ENCODE measurements at places on chromosomes 13 and 19.

DNA sequence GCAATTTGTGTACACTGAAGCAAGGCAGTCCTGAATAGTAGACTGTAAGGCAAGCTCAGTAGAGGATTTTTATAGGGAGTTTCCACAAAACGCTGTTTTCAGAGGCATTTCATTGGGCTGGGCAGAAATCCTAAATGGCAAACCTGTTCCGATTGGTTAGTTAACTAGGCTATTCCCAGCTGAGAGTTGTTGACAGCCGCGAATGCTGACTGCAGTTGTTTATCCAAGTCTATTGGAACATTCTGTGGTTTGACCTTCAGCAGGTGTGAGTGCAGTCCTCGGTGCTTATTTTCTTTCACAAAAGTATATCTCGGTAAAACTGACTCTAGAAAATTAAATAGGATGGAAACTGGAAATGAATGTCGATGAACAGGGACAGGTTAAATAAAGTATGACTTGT is 45.4 kb downstream of the TPT1 start:
- no peak for DNase-seq

- DNase-seq = no peak
Observed at GRCh38 chr19:41114132-41114531, at the start of gene CYP2F1. Gene CYP2F1, plus strand, starts transcription at chr19:41114432. Its CDS starts 1,757 bp downstream, at chr19:41116189.

DNA sequence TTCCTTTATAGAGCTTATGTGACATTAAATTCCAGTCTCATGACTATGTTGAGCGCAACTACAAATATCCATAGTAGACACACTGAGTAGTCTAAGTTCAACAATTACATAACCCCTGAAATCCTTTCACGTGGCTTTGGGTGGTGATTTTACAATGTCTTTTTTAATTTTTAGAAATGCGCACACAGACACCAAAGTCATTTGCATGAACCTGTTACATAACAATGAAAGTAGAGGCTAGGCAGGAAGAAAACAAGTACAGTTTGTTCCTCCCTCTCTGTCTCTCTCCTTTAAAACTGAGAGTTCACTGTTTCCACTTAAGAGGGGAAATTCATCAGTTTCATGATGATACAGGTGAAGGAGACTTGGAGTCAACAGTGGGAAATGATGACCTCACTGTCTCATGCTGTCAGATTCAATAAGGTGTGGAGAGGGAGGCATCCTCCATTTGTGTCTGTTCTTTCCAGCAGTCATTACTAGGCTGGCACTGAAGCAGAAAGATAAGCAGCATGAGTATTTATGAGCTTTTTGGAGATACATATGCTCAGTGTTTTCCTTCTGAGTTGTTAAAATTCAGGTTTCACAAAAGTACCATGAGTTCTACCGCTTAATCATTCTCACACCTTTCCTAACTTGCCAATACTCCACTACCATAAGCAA is 201.8 kb downstream of the LHFPL6 start:
- DNase-seq = no peak

DNA sequence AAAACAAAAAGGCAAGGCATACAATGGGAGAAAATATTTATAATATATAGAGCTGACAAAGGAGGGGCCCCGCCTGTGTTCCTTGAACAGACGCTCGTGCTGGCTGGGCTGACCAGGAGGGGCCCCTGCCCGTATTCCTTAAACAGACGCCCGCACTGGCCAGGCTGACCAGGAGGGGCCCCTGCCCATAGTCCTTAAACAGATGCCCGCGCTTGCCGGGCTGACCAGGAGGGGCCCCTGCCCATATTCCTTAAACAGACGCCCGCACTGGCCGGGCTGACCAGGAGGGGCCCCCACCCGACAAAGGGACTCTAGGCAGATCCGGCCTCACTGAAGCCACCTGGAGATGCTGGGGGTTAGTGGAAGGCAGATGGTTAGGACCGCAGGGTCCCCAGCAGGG is 9.3 kb downstream of the ADPRHL1 start:
- DNase-seq = no peak

- DNase-seq = no peak
Observed at GRCh38 chr19:38441657-38442348, 8.3 kb downstream of the RYR1 start.

DNA sequence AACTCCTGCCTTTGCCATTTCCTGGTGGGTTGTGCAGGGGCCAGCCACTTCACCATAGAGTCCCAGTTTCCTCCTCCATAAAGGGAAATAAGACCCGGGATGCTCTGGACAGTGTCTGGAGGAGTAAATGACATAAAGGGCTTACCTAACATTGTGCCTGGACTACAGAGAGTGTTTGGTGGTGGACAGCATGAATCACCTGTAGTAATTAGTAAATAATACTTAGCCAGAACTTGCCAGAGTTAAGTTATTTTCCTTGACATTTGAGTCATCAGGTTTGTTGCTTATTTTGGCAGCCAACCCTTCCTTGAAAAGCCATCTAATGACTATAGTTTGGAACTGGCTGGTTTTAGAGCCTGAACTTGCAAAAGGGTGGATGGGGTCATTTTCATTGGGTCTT is 159.2 kb downstream of the SLC7A1 start:
- no peak for DNase-seq

DNA sequence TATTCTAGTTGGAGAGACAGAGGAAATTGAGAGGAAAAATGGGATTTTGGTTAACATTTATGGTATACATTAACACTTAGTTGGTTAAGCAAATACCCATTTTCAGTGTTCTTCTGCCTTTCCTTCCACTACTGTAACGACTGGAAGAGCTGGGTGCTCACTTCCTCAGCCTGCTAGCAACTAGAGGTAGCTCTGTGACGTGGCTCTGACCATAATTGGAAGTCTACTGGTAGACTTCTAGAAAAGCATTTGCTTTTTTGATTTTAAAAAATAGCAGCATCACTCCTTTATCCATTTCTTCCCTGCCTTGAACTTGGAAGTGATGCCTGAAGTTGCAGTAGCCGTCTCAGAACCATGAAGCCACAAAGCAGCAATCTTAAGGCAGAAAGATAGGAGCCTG is 15.9 kb downstream of the NHLRC3 start:
- DNase-seq = no peak

GRCh38 chr13:59745392-59745788 is 418.3 kb downstream of the DIAPH3 start:
- DNase-seq = no peak

DNA sequence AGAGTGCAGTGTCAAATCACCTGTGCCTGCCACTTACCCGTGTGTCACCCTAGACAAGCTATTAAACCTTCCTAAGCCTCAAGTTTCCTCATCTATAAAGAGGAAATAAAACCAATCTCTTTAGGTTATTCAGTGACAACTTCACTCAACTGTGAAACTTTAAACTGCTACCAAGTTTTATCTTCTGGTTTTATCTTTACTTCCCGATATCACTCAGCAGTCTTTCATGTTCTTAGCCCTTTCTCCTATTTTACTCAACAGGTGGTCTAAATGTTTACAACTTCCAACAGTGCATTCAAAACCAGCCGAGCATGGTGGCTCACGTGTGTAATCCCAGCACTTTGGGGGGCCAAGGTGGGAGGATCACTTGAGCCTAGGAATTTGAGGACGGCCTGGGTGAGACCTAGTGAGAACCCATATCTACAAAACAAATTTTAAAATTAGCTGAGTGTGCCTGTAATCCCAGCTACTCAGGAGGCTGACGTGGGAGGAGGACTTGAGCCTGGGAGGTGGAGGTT is 59.6 kb downstream of the GPALPP1 start:
- no peak for DNase-seq

DNA sequence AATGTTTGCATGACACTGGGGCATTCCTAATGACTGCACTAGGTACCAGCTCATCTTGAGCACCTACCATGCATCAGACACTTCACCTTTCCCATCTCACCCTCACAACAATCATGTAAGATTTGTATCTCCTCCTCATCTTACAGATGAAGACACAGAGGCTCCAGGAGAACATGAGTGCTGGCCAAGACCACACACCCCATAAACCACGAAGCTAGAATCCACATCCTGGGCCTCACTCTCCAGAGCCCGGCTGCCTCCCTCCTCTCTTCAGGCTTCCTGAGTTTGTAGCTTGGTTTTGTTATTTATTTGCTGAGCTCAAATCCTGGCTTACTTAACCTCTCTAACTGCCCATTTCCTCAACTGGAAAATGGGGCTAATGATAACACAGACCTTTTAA is 25.9 kb downstream of the FAM216B start:
- no peak for DNase-seq

GRCh38 chr13:98761986-98762616 is 9.6 kb upstream of the SLC15A1 start:
- no peak for DNase-seq

DNA sequence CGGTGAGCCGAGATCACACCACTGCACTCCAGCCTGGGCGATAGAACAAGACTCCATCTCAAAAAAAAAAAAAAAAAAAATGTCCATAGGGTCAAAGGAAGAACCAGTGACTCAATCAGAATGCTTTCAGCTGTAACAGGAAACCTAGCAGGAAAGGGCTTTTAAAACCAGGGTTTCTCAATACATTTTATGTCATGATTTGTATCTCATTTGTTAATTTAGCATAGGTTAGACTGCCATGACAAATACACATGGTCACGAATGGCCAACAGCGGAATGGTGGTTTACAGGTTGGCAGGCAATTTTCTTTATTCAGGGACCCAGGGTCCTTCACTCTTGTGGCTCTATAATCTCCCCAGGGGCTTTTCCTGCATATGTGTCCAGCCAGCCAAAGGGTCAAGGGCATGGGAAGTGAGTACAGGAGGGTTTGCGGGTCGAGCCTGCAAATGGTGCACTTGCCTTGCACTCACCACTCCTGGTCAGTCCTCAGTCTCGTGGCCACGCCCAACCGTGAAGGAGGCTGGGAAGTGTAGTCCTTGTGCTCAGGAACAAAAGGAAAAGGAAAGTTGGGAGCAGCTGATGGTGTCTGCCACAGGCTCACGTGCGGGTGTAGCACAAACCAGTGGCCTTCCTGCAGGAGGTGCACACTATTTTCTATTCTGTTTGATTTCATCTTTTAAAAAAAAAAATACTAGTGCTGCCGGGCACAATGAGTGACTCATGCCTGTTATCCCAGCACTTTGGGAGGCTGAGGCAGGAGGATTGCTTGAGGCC is 14.8 kb downstream of the DHX34 start:
- DNase-seq = no peak

- no peak for DNase-seq
Observed at GRCh38 chr13:65600702-65601101, 1629.4 kb downstream of the PCDH9 start.

- DNase-seq = no peak
Observed at GRCh38 chr13:28410096-28410495, 84.8 kb downstream of the FLT1 start.

- peak; percentile 14 for DNase-seq
Observed at GRCh38 chr13:45807520-45808099, 43.9 kb downstream of the SIAH3 start.

- DNase-seq = no peak
Observed at GRCh38 chr13:24905242-24905641, 141.3 kb downstream of the RNF17 start.
